ENCODE measurements at places on chromosomes 3 and 15. TPM values are rescaled to one million over a fixed set of nuclear protein-coding genes. Genes with fewer than 3 reads are reported as not detected.

DNA sequence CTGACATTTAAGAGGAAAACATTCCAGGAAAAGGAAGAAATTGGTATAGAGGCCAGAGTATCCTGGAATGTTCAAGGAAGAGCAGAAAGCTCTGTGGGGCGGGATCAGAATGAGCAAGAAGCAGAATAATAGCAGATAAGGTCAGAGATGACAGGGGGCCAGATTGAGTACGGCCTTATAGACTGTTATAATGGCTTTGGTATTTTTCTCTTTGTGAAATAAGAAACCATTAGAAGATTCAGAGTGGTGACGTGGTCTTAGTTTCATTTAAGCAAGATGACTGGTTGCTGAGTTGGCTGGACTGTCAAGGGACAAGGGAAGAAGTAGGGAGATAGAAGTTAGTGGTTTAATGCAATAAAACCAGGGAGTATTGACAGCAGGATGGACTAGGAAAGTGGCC, 218.3 kb upstream of the SOX2 start:
- no peaks in the 10 kb centered on the region for H3K4me1 ChIP-seq
- no peak overlapping the region for H3K4me3 ChIP-seq
- DNase-seq: no peak
- H3K36me3 ChIP-seq: no peaks in the 10 kb centered on the region

The AZI2 gene
- 37.5 TPM for total RNA-seq

- no peaks in the 10 kb centered on the region for H3K36me3 ChIP-seq
- no peak overlapping the region for H3K27ac ChIP-seq
- peaks cover 2% of the 10 kb centered on the region for H3K4me1 ChIP-seq
Observed at GRCh38 chr3:143749926-143750325, 98.3 kb downstream of the SLC9A9 start.

GRCh38 chr15:75238150-75238549, 20.0 kb upstream of the GOLGA6C start:
- H3K36me3 ChIP-seq: no peaks in the 10 kb centered on the region
- no peak overlapping the region for H3K27ac ChIP-seq
- H3K4me1 ChIP-seq: peaks cover 8% of the 10 kb centered on the region
- no peak overlapping the region for H3K4me3 ChIP-seq
- H3K27me3 ChIP-seq: peaks cover 40% of the 10 kb centered on the region

DNA sequence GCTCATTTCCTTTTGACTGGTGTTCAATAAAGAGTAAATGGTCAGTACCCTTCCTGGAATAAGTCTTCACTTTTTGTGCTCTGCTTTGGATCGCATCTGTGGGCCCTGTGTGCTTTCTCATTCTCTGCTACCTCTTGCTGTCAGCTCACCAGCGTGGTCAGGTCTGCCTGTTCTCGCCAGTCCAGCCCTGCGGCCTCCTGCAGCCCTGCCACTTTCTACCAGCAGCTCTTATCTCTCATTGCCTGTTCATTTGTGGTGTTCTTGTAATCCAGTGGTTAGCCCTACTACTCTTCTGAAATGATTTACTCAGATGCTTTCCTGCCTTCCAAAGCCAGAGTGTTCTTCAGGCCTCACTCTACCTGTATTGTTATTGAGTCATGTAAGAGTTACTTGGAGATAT, 54.8 kb downstream of the CHCHD6 start:
- peaks cover 13% of the 10 kb centered on the region for H3K4me1 ChIP-seq
- H3K4me3 ChIP-seq: no peak overlapping the region
- no peak for DNase-seq

The PIERCE2 gene
- 8.7 TPM for total RNA-seq

GRCh38 chr3:141243271-141243707, 11.7 kb downstream of the PXYLP1 start:
- H3K4me1 ChIP-seq: peaks cover 74% of the 10 kb centered on the region
- peak overlapping the region; percentile 41 for H3K4me3 ChIP-seq
- H3K27me3 ChIP-seq: no peaks in the 10 kb centered on the region
- H3K27ac ChIP-seq: peak overlapping the region; percentile 90
- no peaks in the 10 kb centered on the region for H3K36me3 ChIP-seq

DNA sequence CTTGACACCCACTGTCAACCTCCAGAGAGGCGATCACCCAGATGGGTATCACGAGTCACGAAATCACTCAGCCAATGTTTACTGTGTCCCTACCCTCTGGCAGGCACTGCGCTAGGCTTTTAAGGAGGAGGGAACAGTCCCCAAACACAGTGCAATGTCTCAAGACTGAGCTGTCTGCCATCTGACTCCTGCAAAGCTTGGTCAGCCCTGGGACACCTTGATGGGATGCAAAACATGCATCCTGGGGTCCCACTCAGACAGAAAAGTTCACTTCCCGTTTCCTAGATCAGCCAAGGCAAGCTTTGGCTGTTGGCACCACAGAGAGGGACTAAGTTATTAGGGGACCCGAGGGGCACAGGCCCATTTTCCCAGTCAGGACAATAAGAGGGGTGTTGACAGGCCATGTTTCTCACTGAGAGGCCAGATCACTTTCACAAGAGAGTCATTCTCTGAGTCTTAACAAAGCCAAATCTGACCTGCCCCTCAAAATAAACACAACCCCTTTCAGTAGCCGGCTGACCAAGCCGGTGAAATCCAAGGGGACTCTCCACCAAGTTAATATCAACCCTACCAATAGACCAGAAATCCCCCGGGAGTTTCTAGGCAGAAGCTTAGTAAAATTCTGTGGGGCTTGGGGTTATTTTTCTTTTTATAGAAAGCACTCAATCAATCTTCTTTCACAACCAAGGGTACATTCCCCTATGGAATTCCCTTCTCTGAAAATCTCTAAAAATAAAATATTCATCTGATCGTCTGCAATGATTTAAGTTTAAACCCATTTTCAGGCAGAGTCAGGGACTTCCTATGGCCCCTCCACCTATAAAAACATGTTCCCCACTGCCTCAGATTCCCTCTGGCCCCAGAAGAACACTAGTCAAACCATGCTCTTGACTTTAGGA, 3.5 kb downstream of the RFTN1 start:
- no peaks in the 10 kb centered on the region for H3K27me3 ChIP-seq
- H3K4me1 ChIP-seq: peaks cover 97% of the 10 kb centered on the region
- H3K36me3 ChIP-seq: peaks cover 5% of the 10 kb centered on the region
- H3K4me3 ChIP-seq: peak overlapping the region; percentile 82
- no peak for DNase-seq
- H3K27ac ChIP-seq: peak overlapping the region; percentile 91

DNA sequence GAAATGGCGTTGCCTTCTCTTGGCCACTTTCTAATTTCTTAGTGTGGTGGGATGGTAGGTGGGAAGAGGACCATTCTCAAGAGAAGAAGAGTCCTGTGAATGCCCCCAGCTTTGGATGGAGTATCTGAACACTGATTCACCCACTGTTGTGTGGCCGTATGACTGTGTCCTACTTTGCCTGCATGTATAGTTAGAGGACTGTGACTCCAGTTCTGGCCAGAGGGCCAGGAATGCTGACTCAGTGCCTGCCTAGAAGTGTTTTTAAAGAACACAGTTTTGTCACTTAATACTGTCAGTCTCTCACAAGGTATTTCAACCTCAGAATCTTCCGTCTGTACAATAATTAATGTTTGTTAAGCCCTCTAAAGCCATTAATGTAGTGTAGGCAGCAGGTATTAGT, 2.1 kb downstream of the SEC61A1 start:
- peaks cover 56% of the 10 kb centered on the region for H3K4me1 ChIP-seq
- peaks cover 46% of the 10 kb centered on the region for H3K36me3 ChIP-seq
- no peak for DNase-seq
- H3K27me3 ChIP-seq: no peaks in the 10 kb centered on the region

GRCh38 chr3:111311709-111312235, 230.2 kb upstream of the CD96 start:
- no peak overlapping the region for H3K27ac ChIP-seq
- H3K27me3 ChIP-seq: no peaks in the 10 kb centered on the region
- H3K4me3 ChIP-seq: no peak overlapping the region
- no peak for DNase-seq
- H3K4me1 ChIP-seq: no peaks in the 10 kb centered on the region

DNA sequence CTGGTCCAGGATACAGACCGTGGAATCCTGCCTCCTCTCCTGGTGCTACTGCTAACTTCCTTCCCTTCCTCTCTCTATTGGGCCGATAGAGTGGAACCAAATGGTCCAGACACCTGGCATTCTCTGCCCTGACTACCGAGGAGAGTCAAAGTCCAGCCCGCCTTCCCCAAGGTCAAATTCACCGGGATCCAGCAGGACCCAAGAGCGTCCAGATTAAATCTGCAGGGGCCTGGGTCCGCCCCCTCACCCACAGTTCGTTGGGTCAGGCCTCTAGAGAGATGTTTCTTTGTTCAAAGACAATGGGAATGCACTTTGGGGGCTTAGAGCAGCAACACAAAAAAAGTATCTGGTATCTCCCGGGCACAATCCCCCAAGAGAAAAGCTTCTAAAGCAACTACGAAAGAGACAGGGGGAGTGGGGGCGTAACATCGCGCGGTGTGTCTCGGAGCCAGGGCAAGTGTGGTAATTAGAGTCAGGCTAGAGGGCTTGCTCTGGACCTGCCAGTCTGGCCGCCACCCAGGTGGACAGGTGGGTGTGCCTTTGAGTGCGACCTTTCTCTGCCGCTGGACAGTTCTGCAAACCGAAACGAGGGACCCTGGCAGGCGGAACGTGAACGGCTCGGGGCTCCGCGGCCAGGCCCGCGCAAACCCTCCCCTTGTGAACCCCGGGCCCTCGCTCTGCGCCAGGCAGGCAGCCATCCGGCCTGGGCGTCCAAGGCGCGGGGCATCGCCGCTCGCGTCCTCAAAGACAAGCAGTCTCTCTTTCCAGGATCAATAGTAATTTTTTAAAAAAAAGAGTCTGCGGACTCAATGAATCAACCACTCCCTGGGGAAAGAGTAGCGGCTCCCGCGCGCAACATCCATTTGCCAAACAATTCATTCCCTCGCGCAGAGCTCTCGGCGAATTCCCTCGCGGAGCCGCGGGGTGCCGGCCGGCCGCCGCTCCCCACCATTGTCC, 806 bp downstream of the KLHL25 start:
- H3K4me3 ChIP-seq: peak overlapping the region; percentile 91
- no peaks in the 10 kb centered on the region for H3K27me3 ChIP-seq
- H3K36me3 ChIP-seq: no peaks in the 10 kb centered on the region
- peaks cover 32% of the 10 kb centered on the region for H3K4me1 ChIP-seq
- no peak for DNase-seq

The IREB2 gene
- 23.6 TPM for total RNA-seq

Measured in left ventricle myocardium inferior (tissue), 1 donor.